ENCODE measurements at places on chromosomes 6 and 20.

DNA sequence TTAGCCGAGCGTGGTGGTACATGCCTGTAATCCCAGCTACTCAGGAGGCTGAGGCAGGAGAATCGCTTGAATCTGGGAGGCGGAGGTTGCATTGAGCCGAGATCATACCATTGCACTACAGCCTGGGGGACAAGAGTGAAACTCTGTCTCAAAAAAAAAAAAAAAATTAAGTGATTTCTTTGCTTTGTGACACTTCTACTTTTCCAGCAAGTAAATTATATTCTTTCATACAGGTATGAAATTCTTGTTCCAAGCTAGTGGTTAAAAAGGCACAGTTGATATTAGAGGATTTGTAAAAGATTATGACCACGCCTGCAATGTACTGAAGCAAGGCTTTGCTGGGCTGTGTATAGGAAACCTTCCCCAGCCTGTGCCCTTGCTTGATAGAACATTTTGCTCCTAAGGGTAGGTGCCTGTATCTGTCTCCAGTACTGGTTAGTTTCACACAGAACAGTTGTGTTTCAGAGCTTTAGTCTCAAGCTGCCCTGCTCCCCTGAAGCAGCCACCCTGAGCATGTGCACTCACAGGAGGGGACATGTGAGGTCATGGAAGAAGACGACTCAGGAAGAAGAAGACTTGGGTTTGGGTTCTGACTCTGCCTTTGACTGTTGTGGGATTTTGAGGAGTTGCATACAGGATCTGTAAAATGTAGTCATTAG is 10.2 kb downstream of the PTPN1 start:
- no peak for DNase-seq

DNA sequence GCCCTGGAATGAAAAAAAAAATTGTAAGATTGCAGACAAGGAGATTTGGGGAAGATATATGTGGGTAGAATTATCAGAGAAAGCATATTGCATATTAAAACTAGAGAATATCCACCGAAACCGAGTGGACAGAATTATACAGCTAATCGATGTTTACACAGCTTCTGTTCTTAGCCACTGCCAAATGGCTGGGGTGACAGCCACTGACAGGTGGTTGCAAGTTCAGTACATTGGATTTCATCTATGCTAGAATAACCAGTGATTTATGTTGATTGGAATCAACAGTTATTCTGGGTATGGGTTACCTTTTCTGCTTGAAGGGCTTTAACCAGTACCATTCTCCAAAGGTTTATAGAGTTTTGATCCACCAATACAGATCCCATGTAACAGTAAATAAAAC is 48.4 kb upstream of the THEMIS start:
- no peak for DNase-seq

- no peak for DNase-seq
Measured at GRCh38 chr6:84243240-84243639, 15.8 kb upstream of the CEP162 start.

GRCh38 chr6:105372142-105372848 is 30.6 kb downstream of the PREP start:
- no peak for DNase-seq

GRCh38 chr6:165890404-165890735 is 227.3 kb upstream of the PDE10A start:
- DNase-seq = no peak

DNA sequence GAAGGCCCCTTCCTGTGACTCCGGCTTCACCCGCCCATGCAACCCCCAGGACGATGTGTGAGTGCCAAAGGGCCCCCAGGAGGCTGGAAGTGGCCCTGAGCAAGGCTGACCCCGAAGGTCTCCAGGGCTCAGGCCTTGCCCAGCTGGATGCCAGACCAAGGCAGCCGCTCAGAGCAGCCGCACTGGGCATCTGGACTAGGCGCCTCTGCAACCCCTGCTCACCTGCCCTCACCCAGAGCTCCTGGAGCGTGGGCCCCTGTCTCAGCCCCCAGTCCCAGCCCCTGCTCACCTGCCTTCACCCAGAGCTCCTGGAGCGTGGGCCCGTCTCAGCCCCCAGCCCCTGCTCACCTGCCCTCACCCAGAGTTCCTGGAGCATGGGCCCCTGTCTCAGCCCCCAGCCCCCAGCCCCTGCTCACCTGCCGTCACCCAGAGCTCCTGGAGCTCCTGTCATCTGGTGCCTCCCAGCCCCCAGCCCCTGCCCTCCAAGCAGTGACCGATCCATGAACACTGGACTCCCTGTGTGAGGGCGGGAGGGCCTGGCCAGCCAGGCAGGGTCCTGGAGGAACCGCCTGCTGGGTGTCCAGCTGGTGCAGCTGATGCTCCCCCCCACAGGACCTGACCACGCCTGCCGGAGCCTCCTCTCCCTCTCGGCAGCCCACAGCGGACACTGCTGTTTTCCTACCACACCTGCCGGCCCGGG is 1.1 kb downstream of the SRMS start:
- no peak for DNase-seq

DNA sequence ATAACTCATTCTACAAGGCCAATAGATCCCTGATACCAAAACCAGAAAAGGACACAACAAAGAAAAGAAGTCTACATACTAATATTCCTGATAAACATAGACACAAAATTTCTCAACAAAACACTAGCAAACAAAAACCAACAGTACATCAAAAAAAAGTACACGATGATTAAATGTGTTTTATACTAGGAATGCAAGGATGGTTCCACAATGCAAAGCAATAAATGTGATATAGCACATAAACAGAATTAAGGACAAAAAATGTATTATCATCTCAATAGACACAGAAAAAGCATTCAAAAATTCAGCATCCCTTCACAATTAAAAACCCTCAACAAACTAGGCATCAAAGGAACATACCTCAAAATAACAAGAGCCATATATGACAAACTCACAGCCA is 23.2 kb downstream of the TREM1 start:
- no peak for DNase-seq

DNA sequence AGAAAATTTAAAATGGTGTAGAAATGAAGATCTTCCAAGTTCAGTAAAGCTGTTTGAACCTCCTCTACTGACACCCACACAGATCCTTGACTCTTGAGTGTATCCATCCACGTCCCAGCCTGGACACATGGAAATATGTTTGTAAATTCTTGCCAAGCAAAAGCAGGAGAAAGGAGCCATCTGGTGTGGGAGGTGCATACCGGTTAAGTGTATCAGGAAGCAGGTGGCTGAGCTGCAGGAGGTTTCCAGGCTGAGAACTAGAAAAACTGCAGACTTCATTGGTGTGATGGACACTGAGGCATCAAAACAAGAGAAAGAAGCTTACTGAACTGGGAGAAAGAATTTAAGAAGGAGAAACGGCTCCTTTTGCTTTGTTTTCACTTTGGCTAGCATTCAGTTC is 229.9 kb upstream of the GRIK2 start:
- no peak for DNase-seq
